Stimulated activated memory B cell treated with anti-CD40 and anti-IgM and Interleukin-4, amounts not matched to agents 10 μg/mL and 1 μg/mL and 100 μg/mL, for 72 hours (primary cell): ENCODE measurements at places on chromosomes 7 and 10.

GRCh38 chr10:82908751-82909150, 1033.8 kb downstream of the NRG3 start:
- ATAC-seq: peak; percentile 61

DNA sequence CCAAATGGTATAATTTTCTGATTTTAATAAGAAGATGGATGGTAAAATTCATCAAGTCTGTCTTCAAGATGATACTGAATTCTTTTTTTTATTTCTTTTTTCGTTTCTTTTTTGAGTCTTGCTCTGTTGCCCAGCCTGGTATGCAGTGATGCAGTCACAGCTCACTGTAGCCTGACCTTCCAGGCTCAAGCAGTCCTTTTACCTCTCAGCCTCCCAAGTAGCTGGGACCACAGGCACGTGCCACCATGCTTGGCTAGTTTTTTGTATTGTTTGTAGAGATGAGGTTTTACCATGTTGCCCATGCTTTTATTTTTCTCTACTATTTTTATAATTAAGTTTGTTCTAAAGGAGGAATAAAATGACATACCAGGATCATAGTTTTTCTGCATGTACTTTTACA, 52.1 kb upstream of the HELLS start:
- no peak for ATAC-seq

DNA sequence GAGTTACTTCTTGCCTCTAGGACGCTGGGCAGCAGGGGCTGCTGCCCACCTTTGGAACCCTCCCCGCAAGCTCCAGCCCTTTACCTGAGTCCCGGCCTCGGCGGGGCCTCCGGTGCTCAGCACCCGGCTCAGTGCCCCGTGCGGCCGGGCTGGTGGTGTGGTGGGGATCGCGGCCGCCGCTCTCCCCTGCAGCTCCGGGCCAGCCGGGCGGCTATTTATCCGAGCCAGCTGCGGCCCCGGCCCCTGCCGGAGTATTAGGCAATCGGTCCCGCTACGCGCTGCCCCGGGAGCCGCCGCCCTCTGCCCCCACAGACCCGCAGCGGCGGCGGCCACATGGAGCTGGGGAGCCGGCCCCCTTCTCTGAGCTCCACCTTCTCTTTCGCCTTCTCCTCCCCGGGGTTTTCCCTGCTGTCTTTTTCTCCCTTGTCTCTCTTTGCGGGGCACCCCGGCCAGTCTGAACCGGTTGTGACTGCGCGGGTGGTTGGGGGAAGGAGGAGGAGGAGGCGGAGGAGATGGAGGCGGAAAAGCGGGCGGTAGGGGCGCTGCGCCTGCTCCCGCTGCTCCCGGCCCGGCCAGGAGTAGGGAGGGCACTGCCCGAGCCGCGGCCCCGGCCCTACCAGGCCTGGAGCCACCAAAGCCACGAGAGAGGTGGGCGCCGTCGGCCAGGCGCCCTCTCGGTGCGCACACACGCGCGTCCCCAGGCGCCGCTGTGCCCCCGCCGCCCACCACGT, at the start of gene SLC16A9:
TSS of gene SLC16A9 (minus strand) at position 456 of the 731 bp plus-strand sequence. CDS start 25,559 bp downstream, outside the sequence.
- peak; percentile 86 for ATAC-seq

DNA sequence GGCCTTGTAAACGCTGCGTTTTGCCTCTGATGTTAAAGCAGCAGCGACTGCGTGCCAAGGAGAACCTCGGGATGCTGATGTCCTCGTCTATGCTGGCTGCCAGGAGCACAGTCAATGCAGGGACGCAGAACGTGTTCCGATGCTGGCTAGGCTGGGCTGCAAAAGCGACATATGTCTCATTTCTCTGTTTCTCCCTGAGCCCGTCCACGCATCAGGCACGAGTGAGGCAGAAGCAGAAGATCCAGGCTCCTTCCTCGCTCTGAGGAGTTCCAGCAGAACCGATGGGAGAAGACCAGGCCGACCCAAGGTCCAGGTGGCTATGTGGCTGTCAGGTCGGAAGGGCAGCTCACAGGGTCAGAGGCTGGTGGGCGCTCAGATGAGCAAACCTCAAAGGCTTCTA, 3.7 kb upstream of the FOXL3 start:
- no peak for ATAC-seq

- no peak for ATAC-seq
These were observed 59.9 kb downstream of the PWWP2B start for GRCh38 chr10:132456881-132457280.
